ENCODE measurements at places on chromosomes 11 and 22.

GRCh38 chr11:96152623-96153022 is 190.4 kb downstream of the MAML2 start:
- DNase-seq = no peak

- no peak for DNase-seq
Measured at GRCh38 chr22:38305471-38306448, 11.5 kb downstream of the CSNK1E start.

DNA sequence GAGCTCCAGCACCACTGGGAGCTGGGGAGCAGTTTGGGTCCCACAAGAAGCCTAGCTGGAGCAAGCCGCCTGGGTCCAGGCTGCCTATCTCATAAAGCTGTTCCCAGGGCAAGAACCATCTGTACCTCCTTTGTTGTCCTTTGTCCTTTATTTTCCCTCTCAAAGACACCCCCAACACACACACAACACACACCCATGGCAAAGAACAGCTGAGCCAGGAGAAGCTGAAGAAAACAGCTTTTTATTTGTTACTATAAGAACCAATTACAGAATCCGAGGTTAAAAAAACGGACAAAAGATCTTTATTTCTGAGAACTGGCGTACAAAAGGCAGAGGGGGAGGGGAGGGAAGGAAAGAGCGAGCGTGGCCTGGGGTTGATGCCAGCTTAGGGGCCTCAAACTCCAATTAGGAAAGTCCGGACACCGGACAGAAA is 1.7 kb upstream of the TUT1 start:
- DNase-seq = no peak

DNA sequence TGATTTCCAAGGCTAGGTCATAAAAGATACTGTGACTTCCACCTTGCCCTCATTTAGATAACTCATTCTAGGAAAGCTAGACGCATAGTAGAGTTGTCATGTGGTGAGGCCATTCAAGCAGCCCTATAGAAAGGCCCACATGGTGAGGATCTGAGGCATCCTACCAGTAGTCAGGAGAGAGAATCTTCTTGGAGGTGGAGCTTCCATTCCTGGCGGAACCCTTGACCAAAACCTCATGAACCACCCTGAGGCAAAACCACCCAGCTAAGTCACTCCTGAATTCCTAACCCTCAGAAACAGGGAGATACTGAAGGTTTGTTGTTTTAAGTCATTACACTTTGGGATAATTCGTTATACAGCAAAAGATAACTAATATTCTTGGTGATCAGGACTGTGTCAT is 2.9 kb upstream of the HDHD5 start:
- DNase-seq = no peak

DNA sequence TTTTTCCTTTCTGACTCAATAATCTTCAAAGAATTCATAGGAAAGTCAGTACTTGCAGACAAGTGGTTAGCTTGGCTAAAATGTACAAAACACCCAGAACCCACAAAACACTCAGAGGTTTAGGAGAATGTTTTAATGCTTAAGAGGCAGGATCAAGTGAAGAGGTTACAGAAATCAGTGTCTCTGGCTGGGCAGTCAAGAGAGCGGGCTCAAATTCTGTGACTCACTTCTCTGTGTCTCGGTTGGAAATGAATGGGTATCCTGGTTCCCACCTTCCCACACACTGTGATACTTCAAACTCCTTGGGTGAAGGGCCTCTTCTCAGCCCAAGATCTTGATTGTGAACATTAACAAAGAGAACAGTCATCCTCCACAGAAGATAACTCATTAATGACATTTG is 3.8 kb downstream of the MPEG1 start:
- DNase-seq = no peak

DNA sequence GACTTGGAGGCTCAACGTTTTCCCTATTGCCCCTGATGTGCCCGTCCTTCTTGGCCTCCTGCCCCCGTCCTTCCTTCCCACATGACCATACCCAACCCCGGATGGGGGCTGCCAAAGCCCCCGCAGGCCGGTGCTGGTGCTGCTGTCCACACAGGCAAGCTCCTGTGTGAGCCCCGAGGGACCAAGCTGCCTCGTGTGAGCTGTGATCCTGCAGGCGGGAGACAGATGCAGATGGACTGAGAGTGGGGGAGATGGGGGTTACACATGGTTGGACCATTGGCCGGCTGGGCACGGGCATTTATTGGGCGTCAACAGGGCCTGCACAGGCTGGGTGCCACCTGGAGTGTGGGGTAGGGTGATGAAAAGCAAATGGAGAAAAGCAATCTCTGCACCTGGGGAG is 313.2 kb upstream of the B3GAT1 start:
- DNase-seq = no peak

- no peak for DNase-seq
Measured at GRCh38 chr11:93020248-93021046, 51.0 kb downstream of the MTNR1B start.
